Activated CD4-positive, alpha-beta T cell treated with anti-CD3 and anti-CD28 coated beads, Interleukin-2, amount 10 ng/mL, durations not matched to agents 24 days and 14 days (primary cell): ENCODE measurements at places on chromosomes 13 and 19. TPM values are rescaled to one million over a fixed set of nuclear protein-coding genes. Genes with fewer than 3 reads are reported as not detected.

GRCh38 chr13:75226092-75226491 is 255.9 kb downstream of the TBC1D4 start:
- H3K36me3 ChIP-seq, result no peaks in the 10 kb centered on the region
- peaks cover 5% of the 10 kb centered on the region for H3K27me3 ChIP-seq
- no peak overlapping the region for H3K4me3 ChIP-seq
- H3K27ac ChIP-seq, result no peak overlapping the region

DNA sequence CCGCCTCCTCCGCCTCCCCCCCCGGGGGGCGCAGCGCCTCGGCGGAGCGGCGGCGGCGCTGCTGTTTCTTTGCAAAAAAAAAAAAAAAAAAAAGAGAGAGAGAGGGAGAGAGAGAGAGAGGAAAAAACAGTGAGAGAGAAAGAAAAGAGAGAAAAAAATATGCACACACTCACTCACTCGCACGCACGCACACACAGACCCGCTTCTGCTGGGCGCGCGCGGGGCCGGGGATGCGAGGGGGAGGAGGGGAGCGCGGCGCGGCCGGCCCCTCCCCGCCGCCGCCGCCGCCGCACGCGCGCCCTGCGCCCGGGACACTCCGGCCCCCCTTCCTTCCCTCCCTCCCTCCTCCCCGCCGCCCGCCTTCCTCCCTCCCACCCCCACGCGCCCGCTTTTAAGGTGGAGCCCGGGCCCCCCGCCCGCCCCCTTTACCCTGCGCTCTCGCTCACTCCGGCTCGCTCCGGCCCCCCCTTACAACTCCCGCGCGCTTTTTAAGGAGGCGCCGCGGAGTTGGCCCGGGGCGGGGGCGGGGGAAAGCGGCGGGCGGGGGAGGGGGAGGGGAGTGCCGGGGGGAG is at the start of gene SAMD1:
Gene SAMD1, minus strand, starts transcription at position 243 of the 572 bp plus-strand sequence.
- no peaks in the 10 kb centered on the region for H3K27me3 ChIP-seq
- peaks cover 40% of the 10 kb centered on the region for H3K36me3 ChIP-seq
- H3K4me3 ChIP-seq, result peak within 1 kb of the TSS; percentile 92
- H3K27ac ChIP-seq, result peak within 1 kb of the TSS; percentile 98
- H3K4me1 ChIP-seq, result peaks cover 17% of the 10 kb centered on the region

GRCh38 chr19:49924004-49924880 is 4.8 kb upstream of the ATF5 start:
- peaks cover 45% of the 10 kb centered on the region for H3K4me1 ChIP-seq
- H3K27ac ChIP-seq, result no peak overlapping the region
- no peak for DNase-seq
- no peak overlapping the region for H3K4me3 ChIP-seq

- no peaks in the 10 kb centered on the region for H3K36me3 ChIP-seq
- H3K27me3 ChIP-seq, result peaks cover 5% of the 10 kb centered on the region
- peak overlapping the region; percentile 36 for H3K27ac ChIP-seq
- DNase-seq, result no peak
- H3K4me3 ChIP-seq, result peak overlapping the region; percentile 7
These were observed 49.1 kb downstream of the NFIX start for GRCh38 chr19:13044231-13044836.

DNA sequence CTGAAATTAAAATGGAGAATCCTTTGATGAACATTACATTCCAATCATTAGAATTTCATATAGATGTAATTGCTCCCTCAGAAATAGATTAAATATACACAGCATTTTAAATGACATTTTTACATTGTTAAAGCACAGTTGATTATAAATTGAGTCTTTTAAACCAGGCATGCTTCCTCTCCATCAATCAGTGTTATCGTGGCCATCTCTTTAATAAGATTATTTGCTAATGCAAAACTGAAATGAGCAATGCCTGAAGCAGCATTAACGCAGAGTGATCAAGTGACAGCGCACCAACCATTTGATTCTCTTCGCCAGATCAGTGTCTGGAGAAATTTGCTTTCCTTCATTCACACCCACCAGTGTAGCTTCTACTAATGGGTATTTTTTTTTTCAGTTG is 259.8 kb downstream of the OXGR1 start:
- H3K4me3 ChIP-seq, result no peak overlapping the region
- DNase-seq, result no peak
- H3K36me3 ChIP-seq, result no peaks in the 10 kb centered on the region

GRCh38 chr13:70054572-70054971 is 53.1 kb upstream of the ATXN8OS start:
- no peaks in the 10 kb centered on the region for H3K4me1 ChIP-seq
- no peaks in the 10 kb centered on the region for H3K36me3 ChIP-seq
- no peaks in the 10 kb centered on the region for H3K27me3 ChIP-seq
- no peak overlapping the region for H3K4me3 ChIP-seq
- H3K27ac ChIP-seq, result no peak overlapping the region
- DNase-seq, result no peak

The TM9SF2 gene
- 57.8 and 60.2 TPM in 2 replicates for total RNA-seq

- H3K4me1 ChIP-seq, result no peaks in the 10 kb centered on the region
- peaks cover 47% of the 10 kb centered on the region for H3K27me3 ChIP-seq
- H3K36me3 ChIP-seq, result no peaks in the 10 kb centered on the region
These were observed 31.7 kb upstream of the C1QTNF9B start for GRCh38 chr13:23928985-23929384.

DNA sequence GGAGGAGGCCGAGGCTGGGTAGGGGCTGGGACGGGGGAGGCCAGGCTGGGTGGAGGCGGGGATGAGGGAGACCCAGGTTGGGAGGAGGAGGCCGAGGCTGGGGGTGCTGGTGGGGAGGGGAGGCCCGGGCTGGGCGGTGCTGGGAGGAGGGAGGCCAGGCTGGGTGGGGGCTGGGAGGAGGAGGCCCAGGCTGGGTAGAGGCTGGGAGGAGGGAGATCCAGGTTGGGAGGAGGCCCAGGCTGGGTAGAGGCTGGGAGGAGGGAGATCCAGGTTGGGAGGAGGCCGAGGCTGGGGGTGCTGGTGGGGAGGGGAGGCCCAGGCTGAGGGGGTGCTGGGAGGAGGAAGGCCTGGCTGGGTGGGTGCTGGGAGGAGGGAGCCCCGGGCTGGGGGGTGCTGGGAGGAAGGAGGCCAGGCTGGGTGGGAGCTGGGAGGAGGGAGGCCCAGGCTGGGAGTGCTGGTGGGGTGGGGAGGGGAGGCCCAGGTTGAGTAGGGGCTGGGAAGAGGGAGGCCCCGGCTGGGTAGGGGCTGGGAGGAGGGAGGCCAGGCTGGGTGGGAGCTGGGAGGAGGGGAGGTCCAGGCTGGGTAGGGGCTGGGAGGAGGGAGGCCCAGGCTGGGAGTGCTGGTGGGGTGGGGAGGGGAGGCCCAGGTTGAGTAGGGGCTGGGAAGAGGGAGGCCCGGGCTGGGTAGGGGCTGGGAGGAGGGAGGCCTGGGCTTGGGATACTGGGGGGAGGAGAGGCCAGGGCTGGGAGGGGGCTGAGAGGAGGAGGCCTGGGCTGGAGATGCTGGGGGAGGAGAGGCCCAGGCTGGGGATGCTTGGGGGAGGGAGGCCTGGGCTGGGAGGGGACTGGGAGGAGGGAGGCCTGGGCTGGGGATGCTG is 10.7 kb downstream of the TPGS1 start:
- H3K27me3 ChIP-seq, result no peaks in the 10 kb centered on the region
- H3K4me1 ChIP-seq, result peaks cover 4% of the 10 kb centered on the region
- H3K4me3 ChIP-seq, result no peak overlapping the region
- no peak overlapping the region for H3K27ac ChIP-seq
- no peak for DNase-seq

The EID2B gene
- 3.4 and 3.6 TPM in 2 replicates for total RNA-seq

DNA sequence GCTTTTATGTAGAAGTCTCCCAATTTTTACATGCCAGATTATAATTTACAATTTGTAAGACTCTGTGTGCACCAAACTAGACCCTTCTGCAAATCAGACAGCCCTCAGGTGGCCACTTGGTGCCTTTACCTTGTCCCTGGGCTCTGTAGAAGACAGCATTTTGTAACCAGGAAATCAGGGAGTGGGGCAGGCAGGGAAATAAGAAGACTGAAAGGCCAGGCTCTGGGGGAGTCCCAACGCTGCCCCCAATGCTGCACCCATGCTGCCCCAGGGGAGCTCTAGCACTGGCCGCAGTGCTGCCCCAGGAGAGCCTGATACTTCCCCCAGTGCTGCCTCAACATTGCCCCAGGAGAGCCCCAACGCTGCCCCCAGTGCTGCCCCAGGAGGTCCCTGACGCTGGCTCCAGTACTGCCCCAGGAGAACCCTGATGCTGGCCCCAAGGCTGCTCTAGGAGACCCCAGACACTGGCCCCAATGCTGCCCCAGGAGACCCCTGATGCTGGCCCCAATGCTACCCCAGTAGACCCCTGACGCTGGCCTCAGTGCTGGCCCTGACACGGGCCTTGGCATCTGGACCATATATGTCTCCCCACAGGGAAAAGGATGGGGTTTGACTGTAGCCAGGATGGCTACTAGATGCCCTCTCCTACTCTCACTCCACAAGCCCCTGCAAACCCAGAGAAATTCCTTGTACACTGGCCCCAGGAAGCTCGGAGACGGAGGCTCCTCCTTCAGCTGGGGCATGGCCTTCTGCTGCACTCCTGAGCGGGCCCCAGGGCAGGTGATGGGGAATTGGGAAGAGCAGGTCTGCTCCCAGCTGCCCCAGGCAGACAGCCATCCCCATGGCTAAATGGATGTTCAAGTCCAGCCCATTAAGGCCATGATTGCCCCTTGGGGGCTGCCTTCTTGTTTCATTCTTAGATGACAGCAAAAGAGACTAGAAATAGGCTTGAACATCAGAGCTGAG is 23.6 kb downstream of the VSTM2B start:
- no peak overlapping the region for H3K4me3 ChIP-seq
- no peak overlapping the region for H3K27ac ChIP-seq
- H3K36me3 ChIP-seq, result no peaks in the 10 kb centered on the region
